ENCODE measurements at places on chromosomes 12 and 14.

- no peak for DNase-seq
Observed at GRCh38 chr12:127809275-127809674, 457.7 kb upstream of the TMEM132C start.

DNA sequence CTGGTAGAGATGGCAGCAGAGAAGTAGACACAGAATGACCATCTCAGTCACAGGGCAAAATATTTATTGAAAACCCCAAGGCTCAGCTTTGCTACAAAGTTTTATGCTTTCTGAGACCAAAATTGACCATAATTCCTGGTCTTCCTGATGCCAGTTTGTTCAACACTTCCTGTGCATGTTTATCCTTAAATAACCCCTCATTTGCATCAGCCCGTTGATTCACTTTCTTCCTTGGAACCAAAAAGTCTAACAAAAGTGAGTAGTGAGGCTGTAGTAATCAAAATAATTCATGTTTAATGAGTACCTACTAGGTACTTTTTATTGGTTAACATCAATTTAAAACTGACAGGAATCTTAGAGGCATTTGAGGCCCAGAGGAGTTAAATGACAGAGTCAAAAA lies 51.7 kb downstream of the TRHDE start:
- DNase-seq, result no peak

- no peak for DNase-seq
Observed at GRCh38 chr14:103196716-103197115, 73.5 kb downstream of the TNFAIP2 start.

DNA sequence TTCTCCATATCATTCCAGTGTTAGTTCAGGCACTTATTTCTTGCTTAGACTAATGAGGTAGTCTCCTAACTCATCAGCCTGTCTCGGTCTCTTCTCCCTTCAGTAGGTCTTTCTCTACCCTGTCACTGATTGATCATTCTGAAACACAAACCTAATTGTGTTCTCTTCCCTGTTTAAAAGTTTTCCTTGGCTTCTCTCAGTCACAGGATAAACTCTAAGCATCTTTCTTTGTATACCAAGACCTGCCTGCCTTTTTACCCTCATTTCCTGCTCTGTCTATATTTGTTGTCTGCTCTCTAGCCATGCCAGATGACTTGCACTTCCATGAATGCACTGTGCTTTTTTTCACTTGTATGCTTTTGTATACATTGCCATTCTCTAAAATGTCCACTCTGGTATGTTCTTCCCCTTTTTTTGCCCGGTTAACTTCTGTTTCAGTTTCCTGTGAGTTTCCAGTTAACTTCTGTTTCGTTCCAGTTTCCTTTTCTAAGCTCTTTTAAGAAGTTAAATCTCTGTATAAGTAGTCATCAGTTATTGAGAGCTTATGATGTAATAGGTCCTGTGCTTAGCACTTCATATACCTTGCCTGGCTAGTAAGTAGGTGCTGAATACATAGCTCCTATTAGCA lies 12.8 kb downstream of the DIP2B start:
- DNase-seq, result no peak

GRCh38 chr14:50619569-50620141 lies 48.5 kb downstream of the SAV1 start:
- DNase-seq, result no peak

- no peak for DNase-seq
Observed at GRCh38 chr12:79388011-79388410, 302.8 kb downstream of the PAWR start.

DNA sequence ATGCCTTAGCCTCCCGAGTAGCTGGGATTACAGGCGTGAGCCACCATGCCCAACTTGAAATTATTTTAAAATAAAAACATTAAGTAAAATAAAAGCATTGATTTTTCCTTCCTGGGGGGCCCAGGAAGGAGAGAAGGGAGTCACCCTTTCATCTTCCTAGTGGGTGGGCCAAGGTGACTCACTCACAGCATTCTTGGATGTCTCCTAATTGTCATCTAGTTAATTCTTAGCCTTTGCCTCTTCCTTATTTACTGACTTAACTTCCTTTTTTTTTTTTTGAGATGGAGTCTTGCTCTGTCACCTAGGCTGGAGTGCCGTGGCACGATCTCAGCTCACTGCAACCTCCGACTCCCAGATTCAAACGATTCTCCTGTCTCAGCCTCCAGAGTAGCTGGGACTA lies 29.2 kb downstream of the TMEM120B start:
- no peak for DNase-seq

DNA sequence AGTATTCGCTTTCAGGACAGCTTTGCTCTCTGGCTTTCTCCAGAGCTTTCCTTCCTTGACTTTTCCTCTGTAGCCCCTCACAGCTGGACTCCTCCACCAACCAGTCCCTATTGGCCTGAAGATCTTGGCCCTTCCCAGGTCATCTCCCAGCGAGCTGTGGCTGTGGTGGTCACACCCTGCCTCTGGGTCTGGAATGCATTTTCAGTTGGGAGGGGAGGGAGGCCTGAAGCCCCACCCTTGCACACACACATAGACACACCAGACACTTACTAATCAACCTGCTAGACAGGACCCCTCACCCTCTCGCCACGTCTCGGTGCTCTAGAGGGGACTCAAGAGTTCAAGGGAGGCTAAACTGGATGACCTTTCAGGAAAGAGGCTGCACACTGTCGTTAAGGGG lies 13.9 kb downstream of the JDP2 start:
- no peak for DNase-seq

- DNase-seq, result no peak
Observed at GRCh38 chr14:85752175-85752574, 222.2 kb downstream of the FLRT2 start.

DNA sequence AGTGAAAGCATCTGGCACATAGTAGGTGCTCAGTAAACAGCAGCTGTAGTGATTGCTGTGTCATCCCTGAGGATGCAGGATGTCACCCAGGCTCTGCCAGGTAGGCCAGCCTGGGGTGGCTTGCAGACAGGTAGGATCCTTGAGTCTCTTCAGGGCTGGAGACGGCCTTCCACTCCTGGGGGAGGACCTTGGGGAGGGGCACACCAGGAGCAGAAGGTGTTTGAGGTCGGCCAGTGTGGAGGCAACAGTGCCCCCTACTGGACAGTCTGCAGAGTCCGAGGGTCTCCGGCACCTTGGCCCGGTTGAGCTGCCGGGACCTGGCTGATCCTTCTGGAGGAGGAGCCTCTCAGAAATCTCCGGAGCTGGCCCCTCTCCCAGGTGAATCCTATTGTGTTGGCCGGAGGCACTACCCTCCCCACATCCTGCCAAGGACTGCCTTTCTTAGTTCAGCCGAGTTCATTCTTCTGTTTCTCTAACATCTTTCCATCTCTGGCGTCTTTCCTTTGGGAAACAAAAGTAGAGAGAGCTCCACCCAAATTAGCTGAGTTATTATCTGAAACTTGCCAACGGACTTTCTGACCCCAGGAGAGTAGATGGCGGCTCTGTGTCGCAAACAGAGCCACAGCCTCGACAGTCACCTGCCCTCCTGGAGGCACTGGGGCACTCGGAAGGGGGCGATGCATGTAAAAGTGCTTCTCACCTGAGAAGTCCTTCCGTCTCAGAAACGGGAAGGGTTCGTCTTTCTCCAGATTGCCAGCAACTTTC lies 41.8 kb upstream of the CLMN start:
- DNase-seq, result no peak

GRCh38 chr12:65685514-65685913 lies 138.8 kb upstream of the HMGA2 start:
- DNase-seq, result no peak

GRCh38 chr12:113413488-113413939 lies 8.7 kb upstream of the SDSL start:
- DNase-seq, result no peak

GRCh38 chr12:123061441-123062205 lies 81.1 kb downstream of the ARL6IP4 start:
- no peak for DNase-seq

- peak; percentile 84 for DNase-seq
Observed at GRCh38 chr12:53352331-53353256, 16.4 kb upstream of the SP7 start.

- DNase-seq, result no peak
Observed at GRCh38 chr14:101122237-101123141, 219.0 kb upstream of the RTL1 start.

GRCh38 chr12:124762384-124762783 lies 101.3 kb downstream of the SCARB1 start:
- DNase-seq, result no peak

- no peak for DNase-seq
Observed at GRCh38 chr12:67910360-67911274, 78.6 kb upstream of the IFNG-AS1 start.

- no peak for DNase-seq
Observed at GRCh38 chr12:49748306-49748705, 6.9 kb downstream of the TMBIM6 start.

DNA sequence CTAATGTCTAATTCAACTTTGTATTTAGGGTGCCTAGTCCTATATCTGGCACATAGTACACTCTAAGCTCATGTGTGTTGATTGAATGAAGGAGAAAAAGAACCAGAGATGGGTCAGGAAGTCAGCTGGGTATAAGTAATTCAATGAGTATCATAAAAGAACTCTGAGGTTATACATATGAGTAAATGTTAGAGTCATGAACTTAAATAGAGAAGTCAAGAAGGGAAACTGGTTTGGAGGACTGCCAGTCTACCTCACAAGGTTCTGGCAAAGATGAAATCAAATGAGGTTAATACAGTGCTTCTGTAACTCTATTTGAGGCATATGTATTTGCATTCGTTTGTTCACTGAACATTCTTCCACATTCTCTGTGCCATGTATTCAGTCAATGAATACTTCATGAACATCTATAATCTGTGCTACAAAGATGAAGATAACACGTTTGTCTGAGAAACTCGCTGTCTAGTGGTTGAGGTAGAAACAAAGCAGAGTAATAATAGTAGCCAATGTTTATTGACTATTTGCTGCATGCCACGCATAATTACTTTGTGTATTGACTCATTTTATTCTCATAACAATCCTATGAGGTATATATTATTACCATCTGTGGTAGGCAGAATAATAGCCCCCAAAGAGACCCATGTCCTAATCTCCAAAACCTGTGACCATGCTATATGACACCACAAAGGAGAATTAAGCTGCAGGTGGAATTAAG lies 88.9 kb downstream of the PTGER2 start:
- DNase-seq, result no peak

- DNase-seq, result no peak
Observed at GRCh38 chr14:91660790-91661189, 71.1 kb downstream of the CATSPERB start.

- DNase-seq, result no peak
Observed at GRCh38 chr14:98177551-98177950, 1094.4 kb downstream of the BCL11B start.

- no peak for DNase-seq
Observed at GRCh38 chr14:55160989-55161388, 30.4 kb downstream of the DLGAP5 start.

- DNase-seq, result no peak
Observed at GRCh38 chr12:103742349-103742932, 98.6 kb downstream of the NT5DC3 start.

- no peak for DNase-seq
Observed at GRCh38 chr12:30806989-30807694, 52.4 kb upstream of the CAPRIN2 start.

GRCh38 chr12:122054842-122055520 lies 23.6 kb upstream of the MLXIP start:
- DNase-seq, result no peak

DNA sequence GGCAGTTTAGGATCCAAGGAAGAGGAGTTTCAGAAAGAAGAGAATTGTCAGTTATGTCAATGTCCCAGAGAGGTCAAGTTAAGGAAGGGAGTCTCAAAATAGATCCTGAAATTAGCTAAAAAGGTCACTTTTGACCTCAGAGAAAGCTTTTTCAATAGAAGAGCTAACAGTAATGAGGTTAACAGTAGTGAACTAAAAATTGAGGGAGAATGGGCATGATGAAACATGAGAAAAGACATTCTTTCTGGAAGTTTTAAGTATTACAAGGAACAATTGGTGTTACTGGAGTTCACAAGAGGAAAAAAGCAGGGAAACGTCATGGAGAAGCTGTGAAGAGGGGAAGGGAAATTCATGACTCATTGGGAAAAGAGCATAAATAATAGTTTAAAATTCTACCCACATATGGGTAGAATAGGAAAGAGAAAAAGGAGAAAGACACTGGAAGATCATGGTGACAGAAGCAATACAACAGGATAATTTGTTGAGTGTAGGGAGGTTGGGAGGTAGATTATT lies 381.2 kb upstream of the FAR2 start:
- DNase-seq, result no peak

DNA sequence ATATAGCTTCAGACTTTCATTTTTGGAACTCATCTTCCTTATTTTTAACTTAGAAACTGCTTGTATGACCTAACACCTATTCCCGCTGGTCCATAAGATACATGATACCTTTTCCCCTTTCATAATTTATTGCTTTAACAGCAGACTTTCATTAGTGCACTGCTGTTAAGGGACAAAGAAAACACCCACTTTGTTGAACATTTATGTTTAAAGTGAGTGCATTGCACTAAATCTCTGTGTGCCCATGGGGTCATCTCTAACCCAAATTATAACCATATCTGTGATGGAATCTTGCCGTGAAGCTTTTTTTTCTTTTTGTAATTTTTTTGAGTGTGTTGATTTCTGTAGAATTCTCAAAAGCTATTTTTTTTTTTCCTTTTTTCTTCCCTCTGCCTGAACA lies 261.8 kb downstream of the TMTC2 start:
- DNase-seq, result no peak

GRCh38 chr12:106160915-106161314 lies 22.2 kb upstream of the NUAK1 start:
- no peak for DNase-seq

- no peak for DNase-seq
Observed at GRCh38 chr14:53237488-53237887, 84.4 kb upstream of the DDHD1 start.

DNA sequence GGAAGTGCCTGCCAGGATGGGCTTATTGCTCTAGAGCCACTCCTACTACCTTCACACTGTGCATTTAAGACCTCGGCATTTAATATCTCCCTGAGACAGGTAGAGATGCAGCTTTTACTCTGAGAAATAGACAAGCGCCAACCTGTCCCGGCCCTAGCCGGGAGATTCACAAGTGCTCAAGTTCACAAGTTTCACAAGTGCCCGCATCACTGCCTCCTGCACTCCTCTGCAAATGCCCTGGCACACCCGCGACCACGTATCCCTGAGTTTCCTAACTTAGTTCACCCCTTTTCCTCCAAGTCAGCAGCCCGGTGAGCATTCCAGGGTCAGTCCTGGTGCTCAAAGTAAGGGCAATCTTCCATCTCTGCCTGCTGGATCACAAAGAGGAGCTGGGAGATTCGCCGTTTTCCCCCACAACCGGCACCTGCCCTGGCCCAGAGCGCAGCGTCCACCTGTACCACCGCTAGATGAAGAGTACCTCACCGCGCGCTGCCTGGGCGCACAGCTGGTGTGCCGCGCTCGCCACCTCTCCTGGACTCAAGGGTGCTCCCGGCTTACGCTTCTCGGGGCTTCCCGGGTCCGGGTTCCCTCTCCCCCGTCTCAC lies 5.0 kb upstream of the SLC38A4 start:
- DNase-seq, result no peak

- no peak for DNase-seq
Observed at GRCh38 chr12:79560225-79560889, 130.4 kb downstream of the PAWR start.

DNA sequence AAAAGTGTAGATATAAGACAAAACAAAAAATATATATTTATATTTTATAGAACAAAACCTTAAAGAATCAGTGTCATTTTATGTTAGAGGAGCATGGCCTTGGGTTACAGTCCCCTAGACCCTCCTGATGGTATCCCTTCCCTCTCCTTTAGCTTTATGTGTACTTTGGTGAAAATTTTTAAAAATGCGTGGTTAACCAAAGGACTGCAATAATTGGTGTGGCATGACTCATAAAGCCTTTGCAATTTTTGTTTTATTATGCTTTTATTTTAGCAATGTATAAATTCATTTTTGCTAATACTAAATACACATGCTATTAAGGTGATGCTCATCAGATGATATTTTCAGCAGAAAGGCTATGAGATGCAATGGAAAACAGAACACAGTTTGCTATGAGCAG lies 264.4 kb downstream of the SYT1 start:
- DNase-seq, result no peak
